ENCODE measurements at places on chromosomes 7 and 10.

GRCh38 chr7:108848486-108848885, 278.8 kb downstream of the DNAJB9 start:
- no peak for DNase-seq

DNA sequence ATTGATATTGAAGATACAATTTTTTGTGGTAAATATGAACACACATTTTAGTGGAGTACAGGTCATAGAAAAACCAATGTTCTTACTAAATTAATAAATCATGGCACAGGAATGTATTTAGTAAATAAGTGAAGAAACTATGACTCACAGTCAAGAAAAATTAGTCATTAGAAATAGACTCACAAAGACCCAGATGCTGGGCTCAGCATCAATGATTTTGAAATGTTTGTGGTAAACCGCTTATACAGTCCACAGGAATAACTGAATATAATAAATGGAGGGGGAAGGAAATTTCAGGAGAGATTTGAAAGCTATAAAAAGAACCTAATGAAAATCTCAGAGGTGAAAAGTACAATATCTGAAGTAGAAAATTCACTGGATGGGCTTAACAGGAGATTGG, 138.3 kb upstream of the ADCY1 start:
- DNase-seq, result no peak

GRCh38 chr7:137652721-137653120, 194.1 kb downstream of the DGKI start:
- DNase-seq, result no peak

GRCh38 chr7:25756601-25757000, 395.4 kb upstream of the NFE2L3 start:
- no peak for DNase-seq

- no peak for DNase-seq
Observed at GRCh38 chr10:45380903-45381620, 7.0 kb downstream of the ALOX5 start.

- no peak for DNase-seq
Observed at GRCh38 chr7:75861636-75862035, 17.2 kb upstream of the RHBDD2 start.

- DNase-seq, result no peak
Observed at GRCh38 chr7:31761646-31762045, 74.6 kb downstream of the PPP1R17 start.

GRCh38 chr10:78333362-78334143, 299.9 kb downstream of the RPS24 start:
- no peak for DNase-seq

- no peak for DNase-seq
Observed at GRCh38 chr7:133796782-133797745, 330.1 kb upstream of the LRGUK start.

GRCh38 chr10:108051218-108051617, 886.7 kb upstream of the SORCS1 start:
- DNase-seq, result no peak

GRCh38 chr10:133253361-133253955, 15.8 kb downstream of the VENTX start:
- no peak for DNase-seq

- DNase-seq, result no peak
Observed at GRCh38 chr7:114842551-114843065, 79.3 kb upstream of the MDFIC start.

GRCh38 chr10:115566867-115567266, 473.7 kb downstream of the ATRNL1 start:
- no peak for DNase-seq

- peak; percentile 65 for DNase-seq
Observed at GRCh38 chr10:16799621-16800020, 17.6 kb downstream of the RSU1 start.

GRCh38 chr7:151086802-151087244, 548 bp downstream of the AGAP3 start:
- DNase-seq, result peak; percentile 50

DNA sequence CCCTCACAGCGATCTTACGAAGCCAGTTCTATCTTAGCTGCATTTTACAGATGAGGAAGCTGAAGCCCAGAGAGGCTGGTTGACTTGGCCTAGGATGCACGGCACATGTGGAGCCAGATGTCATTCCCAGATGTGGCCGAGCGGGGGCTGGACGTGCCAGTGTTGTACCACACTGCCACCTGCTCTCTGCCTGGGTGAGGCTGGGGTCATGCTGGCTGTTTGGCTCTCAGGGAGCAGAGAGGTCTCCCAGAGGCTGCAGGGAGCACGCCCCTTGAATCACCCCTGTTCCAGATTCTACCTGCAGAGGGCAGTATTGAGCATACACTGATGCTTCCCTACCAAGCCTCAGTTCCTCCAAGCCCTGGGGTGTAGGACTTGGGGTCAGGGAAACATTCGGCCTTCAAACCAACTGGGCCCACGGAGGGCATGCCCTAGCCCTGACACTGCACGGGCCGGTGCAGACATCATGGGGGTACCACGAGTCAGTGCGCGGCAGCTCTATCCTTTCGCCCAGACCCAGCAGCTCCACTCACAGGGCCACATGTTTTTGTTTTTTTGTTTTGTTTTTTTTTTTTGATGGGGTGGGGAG, 3.8 kb upstream of the GTF2IRD1 start:
- peak; percentile 79 for DNase-seq

DNA sequence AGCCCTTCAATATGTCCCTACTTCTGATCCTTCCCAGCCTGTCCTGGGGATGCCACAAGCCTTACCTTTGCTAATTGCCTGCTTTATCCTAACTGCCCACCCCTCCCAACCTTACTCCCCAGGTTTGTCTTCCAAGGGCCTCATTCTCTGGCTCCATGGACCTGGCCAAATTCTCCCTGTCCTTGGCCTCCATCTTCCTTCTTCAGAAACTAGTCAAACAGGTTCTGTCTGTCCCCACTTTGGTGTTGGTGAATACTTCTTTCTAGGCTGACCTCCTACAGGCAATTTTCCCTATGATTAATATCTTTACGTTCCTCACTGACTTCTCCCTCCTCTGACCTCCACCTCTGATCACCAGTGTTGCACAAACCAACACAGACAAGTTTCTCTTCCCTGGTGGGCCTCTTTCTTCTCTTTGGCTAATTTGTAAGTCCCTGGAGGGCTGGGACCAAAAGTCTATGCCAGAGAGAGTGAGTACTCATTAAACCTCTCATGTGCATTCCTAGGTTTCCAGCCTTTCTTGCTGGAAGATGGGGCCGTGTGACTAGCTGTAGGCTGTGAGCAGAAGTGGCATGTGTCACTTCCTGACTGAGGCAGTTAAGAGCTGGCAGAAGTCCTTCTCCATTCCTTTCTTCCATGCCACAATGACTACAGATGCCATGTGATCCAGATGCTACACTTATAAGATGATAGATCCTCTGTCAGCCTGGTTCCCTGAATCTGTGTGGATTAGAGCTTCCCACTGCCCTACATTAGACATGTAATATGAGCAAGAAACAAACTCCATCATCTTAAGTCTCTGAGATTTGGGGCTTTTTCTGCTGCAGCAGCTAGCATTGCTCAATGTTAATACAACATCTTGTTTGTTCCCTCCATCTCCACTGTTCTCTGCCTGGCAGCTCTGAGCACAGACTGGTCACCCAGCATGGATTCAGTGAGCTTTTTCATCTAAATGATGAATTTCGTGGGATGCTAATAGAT, 382.7 kb downstream of the RPS24 start:
- DNase-seq, result no peak

GRCh38 chr7:148238761-148239325, 351.7 kb upstream of the C7orf33 start:
- DNase-seq, result no peak

DNA sequence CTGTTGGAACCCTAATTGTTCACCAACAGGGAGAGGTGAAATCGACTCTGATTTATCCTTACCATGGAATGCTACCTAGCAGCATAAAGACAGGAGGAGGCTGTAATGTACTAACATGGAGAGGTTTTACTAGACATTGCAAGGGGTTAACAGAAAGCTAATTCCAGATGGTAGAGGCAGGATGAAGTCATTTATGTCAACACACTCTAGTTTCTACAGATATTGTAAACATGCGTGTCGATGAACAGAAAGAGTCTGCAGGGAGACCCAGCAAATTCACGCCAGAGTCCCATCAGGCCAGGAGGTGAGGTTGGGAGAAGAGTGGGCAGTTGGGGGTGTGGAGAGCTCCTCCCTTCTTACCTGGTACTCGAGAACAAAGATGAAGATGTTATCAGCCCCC, 7.0 kb downstream of the NPC1L1 start:
- DNase-seq, result no peak

DNA sequence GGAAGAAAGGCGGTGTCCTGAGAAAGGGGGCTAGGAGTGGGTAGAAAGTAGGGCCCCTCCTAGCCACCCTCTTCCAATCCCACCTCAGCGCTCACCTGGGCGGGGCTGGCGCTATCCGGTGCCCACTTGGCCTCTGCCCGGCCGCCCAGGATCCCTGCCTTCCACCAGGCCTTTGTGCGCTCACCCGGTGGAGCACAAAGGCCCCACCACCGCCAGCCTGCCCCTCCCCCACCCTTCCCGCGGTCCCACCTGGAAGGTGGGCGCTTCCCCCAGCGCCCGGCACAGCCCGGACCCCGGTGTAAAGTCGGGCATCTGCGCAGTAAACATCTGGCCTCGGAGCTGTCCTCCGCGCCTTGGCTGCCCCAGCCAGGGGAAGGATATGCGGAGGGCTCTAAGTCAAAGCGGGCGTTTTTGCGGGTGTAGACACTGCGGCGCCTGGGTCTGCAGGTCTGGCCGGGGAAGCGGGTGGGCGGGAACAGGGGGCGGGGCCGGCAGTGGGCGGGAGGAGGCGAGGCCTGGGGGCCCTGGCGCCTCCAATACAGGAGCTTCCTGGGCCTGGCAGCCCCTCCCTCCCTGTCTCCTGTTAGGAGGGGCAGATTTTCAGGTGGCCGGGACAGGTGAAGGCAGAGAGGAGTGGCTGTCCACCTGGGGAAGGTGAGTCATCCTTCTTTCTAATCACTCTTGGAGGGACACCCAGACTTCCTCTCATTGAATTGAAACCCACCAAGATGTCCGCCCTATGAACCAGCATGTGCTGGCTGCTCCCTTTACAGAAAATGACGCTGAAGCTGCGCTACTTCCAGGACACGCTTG, 49.3 kb downstream of the PNLIPRP2 start:
- DNase-seq, result no peak

DNA sequence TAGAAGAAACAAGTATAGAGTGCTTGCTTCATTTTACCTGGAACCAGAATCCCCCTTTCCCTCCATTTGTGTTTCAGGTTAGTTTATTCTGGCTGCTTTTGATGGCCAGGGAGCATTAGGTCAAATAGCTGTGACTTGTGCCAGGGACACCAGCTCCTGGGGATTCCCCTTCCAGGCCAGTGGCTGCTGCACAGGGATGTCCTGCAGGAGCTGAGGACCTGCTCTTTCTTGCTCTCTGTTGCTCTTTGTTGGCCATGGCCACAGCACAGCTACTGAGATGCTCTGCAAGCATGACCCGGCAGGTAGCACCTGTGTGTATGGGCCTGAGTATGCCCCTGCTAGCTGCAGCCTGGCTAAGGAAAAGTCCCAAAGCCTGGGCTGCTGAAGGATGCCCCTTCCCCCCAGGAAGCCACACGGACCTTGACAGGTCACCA, 208.9 kb downstream of the EBF3 start:
- DNase-seq, result no peak

GRCh38 chr10:11667756-11668155, 56.3 kb upstream of the USP6NL start:
- DNase-seq, result no peak

DNA sequence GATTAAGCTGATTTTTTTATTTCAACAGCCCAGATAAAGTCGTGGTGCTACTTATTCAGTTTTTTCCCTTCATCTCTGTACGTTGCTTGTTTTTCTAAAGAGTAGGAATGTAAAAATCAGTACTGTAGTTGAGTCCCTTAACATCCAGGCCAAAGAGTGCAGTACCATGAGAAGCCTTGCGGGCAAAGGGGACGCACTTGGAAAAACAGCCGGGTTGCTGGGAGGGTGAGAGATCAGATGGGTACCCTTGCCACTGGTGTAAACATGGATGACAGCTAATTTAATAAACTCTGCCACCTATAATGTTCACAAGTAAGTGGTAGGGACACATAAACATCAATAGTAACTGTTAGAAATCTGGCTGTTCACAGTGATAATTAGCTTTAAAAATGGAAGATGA, 175.9 kb downstream of the POU6F2 start:
- DNase-seq, result no peak

DNA sequence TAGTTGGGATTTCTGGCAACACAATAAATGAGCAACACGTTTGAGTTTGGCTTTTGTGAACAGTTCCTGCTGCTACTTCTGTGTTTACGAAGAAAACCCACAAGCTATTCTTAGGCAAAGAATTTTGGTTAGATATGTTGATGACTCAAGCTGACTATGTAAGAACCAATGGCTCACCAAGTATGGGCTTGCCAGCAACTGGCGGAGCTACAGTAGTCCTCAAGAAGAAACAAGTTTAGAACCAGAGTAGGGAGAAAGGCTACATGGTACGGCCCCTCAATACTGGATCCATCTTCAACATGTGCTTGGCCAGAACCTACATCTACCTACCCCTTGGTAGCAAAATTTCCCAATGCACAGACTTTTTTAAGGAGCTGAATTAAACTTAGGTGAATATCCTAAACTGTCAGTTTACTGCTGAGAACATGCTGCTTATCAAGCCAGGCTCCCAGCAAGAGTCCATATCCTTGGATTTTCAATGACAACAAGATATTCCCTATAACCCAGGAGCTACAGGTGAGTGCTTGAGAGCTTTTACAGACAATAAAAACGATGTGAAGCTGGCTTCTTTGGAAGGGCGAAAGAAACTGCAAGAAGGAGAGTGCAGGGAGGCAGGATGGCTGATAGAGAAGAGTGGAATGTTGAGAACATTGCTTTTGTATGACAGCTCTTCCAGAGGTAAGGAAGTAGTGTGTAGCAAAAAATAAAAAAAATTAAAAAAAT, 74.3 kb upstream of the ASAH2 start:
- DNase-seq, result no peak

GRCh38 chr7:72493850-72494661, 81.9 kb upstream of the CALN1 start:
- peak; percentile 69 for DNase-seq

GRCh38 chr7:155993420-155994278, 181.4 kb upstream of the SHH start:
- DNase-seq, result no peak

DNA sequence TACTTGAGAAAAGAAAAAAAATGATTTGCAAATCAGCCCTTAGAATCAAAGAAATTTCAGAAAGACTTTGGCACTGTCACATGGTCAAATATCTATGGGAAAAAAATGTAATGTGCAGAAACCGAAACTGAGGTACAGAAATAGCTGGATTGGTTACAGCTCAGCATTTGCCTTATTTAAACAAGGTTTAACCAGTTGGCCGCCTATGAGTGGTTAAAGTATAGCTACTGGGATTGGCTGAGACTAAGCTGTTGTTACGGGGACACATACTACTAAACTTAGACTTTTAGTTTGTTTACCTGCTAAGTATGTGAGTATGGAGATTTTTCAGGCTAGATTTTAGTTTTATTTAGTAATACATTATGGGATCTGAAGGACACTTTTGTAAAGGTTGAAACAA, 38.6 kb downstream of the SFTPD start:
- DNase-seq, result no peak

GRCh38 chr7:50333221-50333651, 28.7 kb downstream of the IKZF1 start:
- DNase-seq, result no peak
